ENCODE measurements at places on chromosomes 2 and 18.

DNA sequence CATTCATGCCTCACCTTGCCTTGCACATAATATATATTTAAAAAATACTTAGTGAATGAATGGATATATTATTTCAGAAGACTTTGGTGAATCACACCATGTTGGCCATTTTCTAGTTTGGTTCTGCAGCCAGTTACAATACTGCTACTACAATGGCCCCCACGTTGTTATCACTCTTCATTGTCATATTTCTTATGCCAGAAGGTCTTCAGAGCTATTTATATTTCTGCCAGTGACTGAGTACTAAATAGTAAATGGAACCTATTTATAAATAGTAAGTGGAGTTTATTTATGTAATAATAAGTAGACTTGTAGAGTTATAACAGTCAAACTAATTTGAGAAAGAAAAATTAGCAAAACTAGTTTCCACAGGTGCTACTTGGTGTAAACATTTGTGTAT lies 516.6 kb upstream of the SYT4 start:
- no peak for DNase-seq

- peak; percentile 81 for DNase-seq
Observed at GRCh38 chr18:3458378-3458777, 8.4 kb downstream of the TGIF1 start.

DNA sequence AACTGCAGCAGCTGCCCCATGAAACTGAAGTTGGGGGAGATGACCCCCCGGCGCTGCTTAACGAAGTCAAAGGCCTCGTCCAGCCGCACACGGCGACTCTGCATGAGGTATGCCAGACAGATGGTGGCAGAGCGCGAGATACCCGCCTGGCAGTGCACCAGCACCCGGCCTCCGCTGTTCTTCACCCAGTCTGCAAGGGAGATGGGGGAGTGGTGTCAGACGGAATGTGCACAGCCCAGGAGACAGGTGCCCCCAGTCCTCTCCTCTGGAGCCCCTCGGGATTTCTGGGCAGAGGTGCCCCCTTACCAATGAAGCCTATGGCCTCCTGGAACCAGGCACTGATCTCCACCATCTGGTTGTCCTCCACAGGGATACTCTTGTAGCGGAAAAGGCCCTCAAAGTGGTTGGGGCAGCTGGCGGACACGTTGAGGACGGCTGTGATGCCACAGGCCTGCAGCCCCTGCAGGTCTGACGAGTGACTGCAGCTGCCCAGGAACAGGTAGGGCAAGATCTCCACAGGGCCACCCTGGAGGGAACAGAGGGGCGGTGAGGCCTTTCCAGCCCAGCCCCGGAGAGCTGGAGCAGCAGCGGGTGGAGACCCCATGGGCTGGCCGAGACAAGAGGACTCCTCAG lies 1.3 kb downstream of the DUSP2 start:
- peak; percentile 92 for DNase-seq

GRCh38 chr2:132980304-132980703 lies 310.3 kb upstream of the LYPD1 start:
- DNase-seq = no peak

GRCh38 chr2:60699617-60700016 lies 56.5 kb upstream of the PAPOLG start:
- DNase-seq = no peak

All from DMS53 (cell line).